DMS153 (cell line): ENCODE measurements at places on chromosomes 3 and 15.

- DNase-seq: no peak
These were observed 4.1 kb upstream of the TYRO3 start for GRCh38 chr15:41554915-41555314.

- peak; percentile 83 for DNase-seq
These were observed 6.8 kb downstream of the BCL6 start for GRCh38 chr3:187738331-187739093.

DNA sequence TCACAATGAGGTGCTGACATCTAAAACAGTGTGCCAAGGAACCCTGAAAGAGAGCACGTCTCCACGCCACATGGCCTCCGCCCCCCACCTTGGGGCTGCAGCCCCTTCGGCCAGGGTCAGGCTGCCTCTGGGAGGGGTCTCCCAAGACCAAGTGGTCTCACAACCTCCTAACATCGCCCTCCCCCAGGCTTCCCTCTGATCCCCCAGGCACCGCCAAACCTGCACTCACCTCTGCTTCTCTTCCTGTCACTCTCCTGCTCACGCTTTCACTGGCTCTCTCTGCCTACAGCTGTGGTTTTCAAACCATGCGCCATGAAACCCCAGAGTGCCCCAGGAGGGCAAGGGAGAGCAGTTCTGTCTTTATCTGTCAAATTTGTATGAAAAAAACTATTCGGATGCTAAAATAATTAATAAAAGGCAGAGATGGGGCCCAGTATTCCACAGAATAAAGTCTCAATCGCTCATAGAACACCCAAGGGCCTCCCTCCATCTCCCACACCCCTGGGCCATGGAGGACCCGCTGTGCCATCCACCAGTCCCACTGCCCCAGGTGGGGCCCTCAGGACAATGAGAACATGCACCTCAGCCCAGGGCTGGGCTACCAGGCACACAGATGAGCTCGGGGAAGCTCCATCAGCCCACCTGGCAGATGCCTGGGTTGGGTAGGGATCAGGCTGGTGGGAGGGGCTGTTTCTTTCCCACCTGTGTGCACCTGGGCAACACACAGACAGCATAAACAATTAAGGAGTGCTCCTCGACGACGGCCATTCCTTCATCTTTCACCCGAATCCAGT is 21.5 kb downstream of the CYFIP1 start:
- no peak for DNase-seq

GRCh38 chr3:87867001-87867400 is 191.8 kb downstream of the CGGBP1 start:
- no peak for DNase-seq

- no peak for DNase-seq
These were observed 436.3 kb upstream of the SGO1 start for GRCh38 chr3:20622304-20622703.
